Activated naive CD4-positive, alpha-beta T cell treated with anti-CD3 and anti-CD28 coated beads, Interleukin-2, amount 10 ng/mL, durations not matched to agents 7 days and 5 days (primary cell): ENCODE measurements at places on chromosomes 6 and 20.

DNA sequence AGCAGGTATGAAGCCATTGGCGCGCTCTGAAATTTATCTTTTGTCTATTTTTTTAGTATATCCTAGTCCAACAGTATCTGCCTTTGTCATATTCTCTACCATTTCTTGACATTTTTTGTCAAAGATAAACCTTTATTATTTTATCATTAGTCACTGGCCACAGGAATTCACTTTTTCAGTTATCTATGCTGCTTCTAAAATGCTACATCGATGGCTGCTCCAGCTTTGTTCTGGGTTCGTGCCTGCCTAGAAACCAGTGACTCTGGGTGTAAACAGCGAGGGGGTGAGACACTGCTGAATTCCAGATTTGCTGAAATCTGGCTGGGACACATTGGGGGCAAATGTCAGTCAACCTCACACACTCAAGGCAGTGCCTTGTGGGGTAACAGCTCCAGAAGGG, 193.4 kb downstream of the CDC5L start:
- no peak for DNase-seq

DNA sequence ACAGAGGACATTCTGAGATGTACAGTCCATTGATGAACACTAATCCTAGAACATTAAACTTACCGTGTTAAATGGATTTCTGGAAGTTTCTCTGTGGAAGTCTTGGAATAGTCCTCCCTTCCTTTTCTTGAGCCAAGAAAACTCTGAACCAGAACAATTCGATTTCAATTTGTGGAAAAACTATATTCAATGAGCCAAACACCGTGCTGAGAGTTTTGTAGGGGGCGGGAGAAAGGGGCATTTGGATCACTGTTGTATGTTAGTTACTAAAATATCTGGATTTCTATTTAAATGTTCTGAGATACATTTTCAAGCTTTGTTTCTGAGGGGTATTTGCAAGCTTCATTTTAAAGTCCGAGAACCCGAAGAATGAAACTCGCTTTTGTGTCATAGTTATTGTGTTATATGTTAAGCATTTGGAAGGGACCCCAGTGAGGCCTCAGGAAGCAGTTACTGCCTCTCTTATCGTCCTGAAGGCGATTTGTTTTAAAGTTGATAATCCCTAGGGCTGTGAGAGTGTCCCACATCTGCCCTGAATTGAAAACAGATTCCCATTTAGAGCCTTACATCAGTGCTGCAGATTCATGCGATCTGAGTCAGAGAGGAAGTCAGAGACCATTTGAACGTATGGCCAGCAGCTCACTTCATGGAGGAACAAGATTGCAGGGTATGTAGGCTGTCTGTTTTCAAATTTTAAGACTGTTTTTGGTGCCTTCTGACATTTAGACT, 70.8 kb upstream of the SASH1 start:
- no peak for DNase-seq

GRCh38 chr6:154593122-154593521, 82.6 kb upstream of the CNKSR3 start:
- DNase-seq, result no peak

DNA sequence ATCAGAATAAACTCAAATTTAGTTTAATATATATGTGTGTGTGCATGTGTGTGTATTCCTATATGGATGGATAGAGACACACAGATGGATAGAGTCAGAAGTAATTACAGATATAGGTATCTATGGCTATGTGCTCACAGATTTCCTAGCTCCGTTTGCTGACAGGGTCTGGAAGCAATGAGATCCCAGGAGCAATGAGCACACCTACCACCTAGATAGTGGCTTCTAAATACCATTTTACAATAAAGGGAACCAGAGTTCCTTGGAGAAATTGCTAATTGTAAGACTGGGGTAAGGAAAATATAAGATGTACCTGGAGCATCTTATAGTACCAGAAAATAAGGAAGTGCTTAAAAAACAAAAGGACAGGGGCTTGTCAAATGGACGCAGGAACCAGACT, 196.2 kb upstream of the PRDM1 start:
- DNase-seq, result no peak

DNA sequence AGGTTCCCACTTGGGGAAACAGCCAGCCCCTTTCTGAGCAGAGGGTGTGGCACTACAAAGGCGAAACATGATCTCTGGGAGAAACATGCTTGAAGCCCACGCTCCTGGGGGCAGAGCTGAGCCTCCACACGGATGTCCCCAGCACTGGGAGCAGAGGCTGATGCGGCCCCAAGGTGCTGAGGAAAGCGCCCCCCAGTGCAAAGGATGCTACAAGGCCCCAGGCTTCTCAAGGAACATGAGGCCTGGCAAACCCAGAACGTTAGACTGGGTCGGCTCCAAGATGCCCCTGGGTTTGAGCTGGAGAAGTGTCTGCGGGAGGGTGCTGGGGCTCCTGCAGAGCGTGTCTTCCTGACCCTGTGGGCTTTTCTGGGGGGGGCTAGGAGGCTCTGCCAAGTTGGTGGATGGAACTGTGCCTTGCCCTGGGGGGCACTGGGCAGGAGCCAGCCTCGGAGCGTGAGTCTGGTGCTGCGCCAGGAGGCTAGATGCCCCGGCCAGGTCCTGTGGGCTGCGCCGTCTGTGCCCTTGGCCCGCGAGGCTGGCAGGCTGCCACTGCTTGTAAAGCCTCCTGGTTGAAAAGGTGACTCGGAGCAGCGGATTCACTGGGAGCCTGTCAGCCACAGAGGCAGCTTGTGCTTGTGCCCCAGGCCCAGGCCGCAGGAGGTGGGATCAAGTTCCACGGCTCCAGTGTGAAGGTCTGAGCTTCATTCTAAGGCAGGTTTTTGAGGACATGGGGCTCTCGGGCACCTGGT, 8.1 kb downstream of the SYNJ2 start:
- DNase-seq, result peak; percentile 31

- no peak for DNase-seq
These were observed 332.3 kb downstream of the BCKDHB start for GRCh38 chr6:80438772-80439171.

GRCh38 chr6:138673346-138674014, 100.1 kb upstream of the CCDC28A start:
- no peak for DNase-seq

- no peak for DNase-seq
These were observed 69.0 kb upstream of the STXBP5 start for GRCh38 chr6:147135211-147135681.

- no peak for DNase-seq
These were observed 311.1 kb upstream of the RNF24 start for GRCh38 chr20:4326195-4327065.

DNA sequence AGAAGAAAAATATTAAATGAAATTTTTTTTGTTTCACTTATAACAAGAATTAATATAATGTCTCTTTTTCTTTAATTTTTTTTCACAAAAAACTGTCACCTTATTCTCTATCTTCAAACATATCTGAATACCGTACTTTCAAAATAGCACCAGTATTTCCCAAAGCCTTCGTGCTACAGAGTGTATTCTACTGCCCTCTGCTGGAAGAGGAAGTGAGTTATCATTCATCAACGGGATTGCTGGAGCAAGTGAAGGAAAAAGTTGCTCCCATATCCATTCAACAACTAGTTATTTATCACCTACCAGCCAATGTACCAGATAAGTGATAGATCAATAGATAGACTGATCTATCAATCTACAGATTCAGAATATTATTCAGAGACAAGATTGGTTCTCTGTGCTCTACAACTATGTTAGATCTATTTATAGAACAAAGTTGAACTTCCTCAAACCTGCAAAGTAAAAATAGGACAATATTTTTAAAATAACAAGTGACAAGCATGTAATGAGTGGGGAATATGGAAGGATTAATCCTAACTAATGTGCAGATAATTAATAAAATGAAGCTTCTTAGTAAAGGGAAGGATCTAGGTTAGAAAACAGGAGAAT, 26.7 kb upstream of the TFAP2B start:
- DNase-seq, result no peak

- DNase-seq, result no peak
These were observed 24.7 kb upstream of the HDAC2 start for GRCh38 chr6:113995634-113996033.

GRCh38 chr6:33088931-33089620, 13.3 kb downstream of the HLA-DPB1 start:
- no peak for DNase-seq

DNA sequence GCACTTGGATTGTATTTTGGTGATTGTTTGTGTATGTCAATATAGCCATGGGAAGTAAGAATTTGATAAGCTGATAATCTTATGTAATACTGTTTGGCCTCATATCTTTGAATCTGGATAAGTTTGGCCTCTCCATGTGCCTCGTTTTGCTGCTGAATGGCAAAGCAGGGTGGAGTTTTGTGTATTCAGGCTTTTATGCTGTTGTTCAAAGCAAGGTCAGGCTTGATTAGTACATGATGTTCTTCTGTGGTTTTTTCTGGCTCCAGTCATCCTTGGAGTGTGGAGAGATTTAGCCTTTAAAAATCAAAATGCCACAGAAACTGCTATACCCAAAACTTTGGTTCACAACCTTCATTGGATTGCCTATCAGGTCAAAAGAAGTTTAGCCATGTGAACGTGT, 728.9 kb upstream of the GJE1 start:
- DNase-seq, result no peak

- no peak for DNase-seq
These were observed 398.0 kb upstream of the PLCB4 start for GRCh38 chr20:8670893-8671215.

DNA sequence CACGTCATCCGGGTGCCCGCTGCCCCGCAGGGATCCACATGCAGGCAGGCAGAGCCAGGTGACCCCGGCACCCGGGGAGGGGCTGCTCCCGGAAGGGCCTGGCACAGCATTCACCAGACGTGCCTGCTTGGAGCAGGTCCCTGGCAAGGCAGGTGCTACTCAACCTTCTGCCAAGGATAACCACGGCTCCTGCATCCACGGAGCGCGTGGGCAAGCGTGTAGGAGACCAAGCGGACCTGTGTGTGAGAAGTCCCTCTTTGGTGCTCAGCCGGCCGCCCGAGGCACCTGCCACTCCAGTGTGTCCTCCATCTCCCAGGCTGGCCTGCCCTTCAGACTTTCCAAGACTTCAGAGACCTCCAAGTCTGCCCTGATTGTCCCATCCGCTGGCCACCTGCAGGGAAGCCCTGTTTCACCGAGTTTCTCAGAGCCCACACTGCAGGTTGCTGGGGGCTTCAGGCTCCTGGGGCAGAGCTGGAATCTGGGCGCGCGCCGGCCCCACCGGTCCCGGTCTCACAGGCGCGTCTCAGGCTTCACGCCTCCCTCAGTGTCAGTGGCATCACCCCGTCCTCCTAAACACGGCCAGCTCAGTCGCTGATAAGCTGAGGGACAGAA, 124.3 kb downstream of the DLL1 start:
- no peak for DNase-seq

DNA sequence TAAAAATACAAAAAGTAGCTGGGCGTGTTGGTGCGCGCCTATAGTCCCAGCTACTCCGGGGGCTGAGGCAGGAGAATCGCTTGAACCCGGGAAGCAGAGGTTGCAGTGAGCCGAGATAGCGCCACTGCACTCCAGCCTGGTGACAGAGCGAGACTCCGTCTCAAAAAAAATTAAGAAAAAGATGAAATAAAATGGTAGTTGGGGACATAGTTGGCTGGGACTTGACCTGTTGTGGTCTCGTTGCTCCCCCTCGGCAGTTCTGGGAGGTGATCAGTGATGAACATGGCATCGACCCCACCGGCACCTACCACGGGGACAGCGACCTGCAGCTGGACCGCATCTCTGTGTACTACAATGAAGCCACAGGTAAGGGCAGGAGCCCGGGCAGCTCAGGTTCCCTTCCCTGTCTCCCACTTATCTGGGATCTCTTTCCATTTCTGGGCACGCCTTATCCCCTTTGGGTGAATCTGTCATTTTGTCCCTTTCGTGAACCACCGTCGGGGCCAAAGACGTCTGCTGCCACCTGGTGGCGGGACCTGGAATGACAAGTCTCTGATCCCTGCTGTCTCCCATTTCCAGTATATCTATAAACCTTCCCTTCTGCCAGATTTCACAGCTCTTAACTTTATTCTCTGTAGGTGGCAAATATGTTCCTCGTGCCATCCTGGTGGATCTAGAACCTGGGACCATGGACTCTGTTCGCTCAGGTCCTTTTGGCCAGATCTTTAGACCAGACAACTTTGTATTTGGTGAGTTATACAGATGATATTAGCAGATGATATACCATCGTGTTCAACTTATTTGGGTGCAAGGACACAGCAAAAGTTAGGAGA, 2.3 kb downstream of the TUBB start:
- peak; percentile 88 for DNase-seq

- DNase-seq, result no peak
These were observed 21.2 kb downstream of the SERPINB1 start for GRCh38 chr6:2820415-2820814.

- peak; percentile 41 for DNase-seq
These were observed 683 bp upstream of the C20orf204 start for GRCh38 chr20:64035066-64035932.

DNA sequence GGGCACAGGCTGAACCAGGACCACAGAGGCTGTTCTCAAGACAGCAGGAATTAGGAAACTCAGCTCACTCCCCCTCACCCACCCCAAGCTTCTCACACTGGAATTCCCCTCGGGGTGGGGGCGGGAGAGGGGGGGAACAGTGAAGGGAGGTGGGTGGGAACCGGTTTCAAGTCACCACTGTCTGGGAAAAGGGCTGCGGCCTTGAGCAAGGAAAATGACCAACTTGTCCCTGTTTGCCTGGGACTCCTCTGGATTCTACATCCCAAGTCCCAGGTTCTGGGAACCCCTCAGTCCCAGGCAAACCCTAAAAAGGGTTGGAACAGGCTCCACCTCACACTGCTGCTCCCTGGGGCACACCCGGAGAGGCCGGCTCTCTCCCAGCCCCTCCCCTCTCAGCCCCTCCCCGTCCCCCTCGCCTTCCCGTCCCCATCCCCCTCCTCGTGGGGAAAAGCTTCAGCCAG, 230.7 kb downstream of the TFAP2C start:
- no peak for DNase-seq

DNA sequence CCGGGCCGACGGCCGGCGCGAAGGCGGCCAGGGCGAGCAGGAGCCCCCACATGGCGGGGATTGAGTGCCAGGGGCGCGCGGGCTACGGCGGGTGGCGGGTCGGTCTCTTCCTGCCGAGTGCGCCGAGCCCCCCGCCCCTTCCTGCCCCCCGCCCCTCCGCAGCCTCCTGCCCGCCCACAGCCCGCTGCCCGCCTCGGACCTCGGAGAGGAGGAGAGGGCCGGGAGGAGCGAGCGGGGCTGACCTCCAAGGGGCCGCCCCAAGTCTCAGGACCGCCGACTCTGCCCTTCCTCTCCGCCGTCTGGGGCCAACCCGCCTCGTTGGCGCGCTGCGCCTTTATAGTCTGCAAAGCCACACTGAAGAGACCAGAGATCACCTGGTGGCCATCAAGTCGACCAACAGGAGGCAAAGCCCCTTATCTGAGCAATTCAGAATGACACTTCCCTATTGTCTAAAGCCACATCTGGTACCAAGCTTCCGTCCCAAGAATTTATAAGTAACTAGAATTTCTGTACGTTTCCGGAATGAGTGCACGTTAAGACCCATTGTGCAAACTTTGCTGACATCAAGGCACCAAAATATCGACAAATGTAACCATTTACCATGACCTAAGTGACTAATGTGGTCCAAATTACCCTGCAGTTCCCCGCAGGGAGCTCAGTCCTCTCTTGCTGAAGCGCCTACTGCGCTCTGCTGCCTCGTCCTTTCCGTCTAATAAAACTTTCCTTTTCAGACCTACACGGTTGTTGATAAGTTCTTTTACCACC, at the start of gene CPXM1:
TSS of gene CPXM1 (minus strand) at position 107 of the 765 bp plus-strand sequence. CDS start at position 52, 55 bp downstream.
- DNase-seq, result no peak

- DNase-seq, result no peak
These were observed 331.5 kb downstream of the SYNE1 start for GRCh38 chr6:152305672-152306071.
